Tongue (tissue), 3 donors: ENCODE measurements at places on chromosomes 7 and 10. TPM values are rescaled to one million over a fixed set of nuclear protein-coding genes. Genes with fewer than 3 reads are reported as not detected.

TSPAN33 gene
- total RNA-seq: 20.8 TPM

CHN2 gene
- 7.6 TPM for total RNA-seq

GBX1 gene
- not detected for total RNA-seq

TEX36 gene
- total RNA-seq: not detected

WDR86 gene
- 13.1 TPM for total RNA-seq

PUS7 gene
- 9.8 TPM for total RNA-seq

DNA sequence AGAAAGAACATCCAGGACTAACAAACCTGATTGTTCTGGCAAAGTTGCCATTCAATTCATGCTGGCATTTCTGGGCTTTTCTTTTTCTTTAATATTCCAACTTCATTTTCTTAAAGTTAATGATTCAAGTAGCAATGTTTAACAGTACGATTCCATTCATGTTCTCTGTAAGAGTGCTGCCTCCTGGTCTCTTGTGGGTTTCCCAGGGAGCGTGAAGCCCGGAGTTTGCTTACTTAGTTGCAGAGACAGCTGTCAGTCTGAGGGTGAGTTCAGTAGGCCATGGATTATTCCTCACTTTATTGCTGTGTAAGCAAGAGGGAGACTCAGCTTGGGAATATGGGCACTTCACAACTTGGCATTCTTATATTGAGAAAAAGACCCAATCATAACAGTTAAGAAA lies 142.2 kb downstream of the TWIST1 start:
- DNase-seq: no peak

DNA sequence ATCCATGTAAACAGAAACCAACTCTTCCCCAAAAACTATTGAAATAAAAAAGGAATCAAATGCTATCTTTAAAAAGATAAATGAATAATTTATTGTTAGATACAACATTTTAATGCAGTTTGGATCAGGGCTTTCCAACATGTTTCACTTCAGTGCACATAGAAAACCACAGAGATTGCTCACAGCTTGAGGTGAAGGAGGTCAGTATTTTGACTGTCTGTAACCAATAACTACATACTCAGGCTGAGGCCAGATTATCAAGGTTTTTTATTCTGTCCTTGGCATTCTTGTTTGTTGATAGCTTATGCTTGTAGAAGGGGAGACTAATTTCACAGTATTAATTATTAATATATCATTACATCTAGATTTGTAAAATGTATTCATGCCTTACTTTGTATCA lies 195.5 kb downstream of the PRKG1 start:
- DNase-seq: no peak

GRCh38 chr7:4842319-4843064 lies 19.3 kb downstream of the PAPOLB start:
- no peak for DNase-seq

GRCh38 chr10:92074126-92074887 lies 150.7 kb downstream of the BTAF1 start:
- no peak for DNase-seq

DNA sequence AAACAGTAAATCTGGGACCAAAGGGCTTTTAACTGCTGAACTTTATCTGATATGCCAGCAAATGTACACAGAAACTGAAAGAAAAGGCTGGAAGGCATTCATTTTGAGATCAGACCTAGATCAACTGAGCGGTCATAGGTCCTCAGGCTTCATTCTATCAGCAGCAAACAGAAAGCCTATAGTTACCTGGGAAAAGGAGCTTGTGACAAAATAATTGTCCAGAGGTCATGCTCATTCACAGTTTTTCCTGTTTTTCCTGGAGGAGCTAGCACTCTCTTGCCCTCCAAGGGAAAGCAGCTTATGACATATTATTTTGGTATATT lies 320.2 kb downstream of the AHR start:
- no peak for DNase-seq

DNA sequence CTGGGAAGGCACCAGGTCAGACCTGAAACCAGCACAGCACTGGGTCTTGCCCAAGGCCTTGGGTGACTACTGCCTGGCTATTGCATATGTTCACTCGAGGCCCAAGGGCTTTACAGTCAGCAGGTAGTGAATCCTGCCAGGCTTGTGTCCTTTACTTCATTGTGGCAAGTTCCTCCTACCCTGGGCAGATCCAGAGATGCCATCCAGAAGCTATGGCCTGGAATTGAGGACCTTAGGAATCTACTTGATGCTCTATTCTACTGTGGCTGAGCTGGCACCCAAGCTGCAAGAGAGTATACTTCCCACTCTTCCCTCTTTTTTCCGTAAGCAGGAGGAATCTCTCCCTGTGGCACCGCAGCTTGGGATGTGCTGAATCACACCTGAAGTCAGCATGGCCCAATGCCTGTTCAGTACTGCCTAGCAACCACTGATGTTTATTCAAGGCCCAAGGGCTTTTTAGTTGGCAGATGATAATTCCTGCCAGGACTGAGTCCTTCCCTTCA lies 246.7 kb upstream of the CTBP2 start:
- DNase-seq: no peak

DNA sequence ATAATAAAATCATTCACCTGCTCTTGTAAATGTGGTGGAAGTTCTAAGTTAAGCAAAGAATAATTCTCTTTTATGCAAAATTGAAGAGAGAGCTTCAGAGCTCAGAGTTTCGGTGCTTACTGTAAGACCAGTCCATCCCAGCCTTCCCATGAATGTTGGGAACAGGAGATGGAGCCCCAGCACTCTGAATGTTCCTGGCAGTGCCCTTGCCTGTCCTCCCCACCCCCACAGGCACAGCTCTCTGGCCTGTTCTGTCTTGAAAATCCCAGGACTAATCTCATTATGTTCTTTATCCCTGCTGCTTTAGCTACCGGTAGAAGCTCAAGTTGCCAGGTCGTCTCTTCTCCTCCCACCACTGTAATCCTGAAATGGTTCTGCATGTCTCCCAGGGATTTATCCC lies 29.1 kb upstream of the LHFPL3 start:
- DNase-seq: no peak

- DNase-seq: peak; percentile 73
These were observed 16.5 kb upstream of the TRIM8 start for GRCh38 chr10:102627736-102628293.

GRCh38 chr10:130430852-130431704 lies 294.9 kb downstream of the GLRX3 start:
- DNase-seq: no peak

GRCh38 chr10:131722121-131722520 lies 178.7 kb upstream of the PPP2R2D start:
- DNase-seq: no peak
